NCI-H1105 (cell line): ENCODE measurements at places on chromosomes 4 and X.

DNA sequence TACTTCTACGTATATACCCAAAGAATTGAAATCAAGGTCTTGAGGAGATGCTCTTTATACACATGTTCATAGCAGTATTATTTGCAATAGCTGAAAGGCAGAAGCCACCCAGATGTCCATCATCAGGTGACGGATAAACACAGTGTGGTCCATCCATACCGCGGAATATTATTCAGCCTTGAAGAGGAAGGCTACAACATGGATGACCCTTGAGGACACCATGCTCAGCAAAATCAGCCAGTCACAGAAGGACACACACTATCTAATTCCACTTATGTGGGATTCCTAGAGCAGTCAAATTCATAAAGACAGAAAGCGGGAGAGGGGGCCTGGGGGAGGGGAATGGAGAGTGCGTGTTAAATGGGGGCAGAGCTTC is 44.5 kb downstream of the RGS12 start:
- no peak for DNase-seq

GRCh38 chr4:25092139-25092538 is 61.4 kb upstream of the LGI2 start:
- DNase-seq = no peak

- DNase-seq = no peak
Observed at GRCh38 chr4:5416637-5417036, 291.7 kb downstream of the EVC2 start.

GRCh38 chr4:88033309-88033708 is 25.9 kb downstream of the PKD2 start:
- peak; percentile 23 for DNase-seq

GRCh38 chrX:55159551-55159950 is 60.6 kb upstream of the PAGE5 start:
- no peak for DNase-seq

DNA sequence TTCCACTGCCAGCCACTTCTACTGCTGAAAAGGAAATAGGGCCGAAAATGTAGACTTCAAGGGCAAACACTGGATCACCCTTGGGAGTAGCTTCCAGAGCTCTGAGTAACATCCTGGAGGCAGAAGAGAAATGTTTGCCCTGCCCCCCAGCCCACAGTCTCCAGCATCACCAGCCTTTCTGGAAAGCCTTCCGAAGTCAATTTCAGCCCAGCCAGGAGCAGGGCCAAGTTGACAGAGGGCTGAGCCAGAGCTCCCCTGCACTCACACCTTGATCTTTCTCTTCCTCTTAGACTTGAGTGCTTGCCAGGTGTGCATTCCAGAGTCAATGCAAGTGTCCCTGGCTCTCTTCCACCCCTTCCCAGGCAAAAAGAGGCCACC is 35.2 kb downstream of the SLC25A5 start:
- DNase-seq = peak; percentile 3

DNA sequence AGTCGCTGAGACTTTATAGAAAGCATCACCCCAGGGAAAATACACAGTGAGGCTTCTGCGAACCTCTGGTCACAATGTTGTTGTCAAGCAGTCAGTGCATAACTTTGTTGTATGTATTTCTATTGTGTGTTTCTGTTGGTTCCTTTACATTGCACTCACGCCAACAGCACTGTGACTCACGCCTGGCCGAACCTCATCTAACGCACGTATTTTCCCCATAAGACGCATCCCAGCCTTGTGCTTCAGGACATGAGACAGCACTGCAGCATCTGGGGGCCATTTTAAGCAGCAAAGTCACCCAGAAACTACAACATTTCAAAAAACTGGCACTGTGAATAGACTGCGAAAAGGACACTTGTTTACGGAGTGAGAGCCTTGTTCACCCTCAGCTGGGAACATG is 30.6 kb downstream of the TBL1X start:
- no peak for DNase-seq

DNA sequence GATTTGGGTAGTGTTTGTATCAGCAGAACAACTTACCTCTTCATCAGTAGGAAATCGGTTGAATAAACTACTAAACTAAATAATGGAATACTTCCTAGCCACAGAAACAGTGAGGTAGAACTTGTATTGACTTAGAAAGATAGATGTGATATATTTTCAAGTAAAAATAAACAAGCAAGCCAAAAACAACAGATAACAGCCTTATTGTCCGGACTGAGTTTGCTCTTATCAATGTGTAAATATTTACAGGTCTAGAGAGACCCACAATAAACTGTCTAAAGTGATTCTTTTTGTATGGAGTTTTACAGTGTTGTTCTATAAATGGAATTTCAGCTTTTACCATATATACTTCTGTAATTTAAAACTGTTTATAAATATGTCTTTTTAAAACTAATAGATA is 721.8 kb downstream of the ADGRL3 start:
- no peak for DNase-seq

DNA sequence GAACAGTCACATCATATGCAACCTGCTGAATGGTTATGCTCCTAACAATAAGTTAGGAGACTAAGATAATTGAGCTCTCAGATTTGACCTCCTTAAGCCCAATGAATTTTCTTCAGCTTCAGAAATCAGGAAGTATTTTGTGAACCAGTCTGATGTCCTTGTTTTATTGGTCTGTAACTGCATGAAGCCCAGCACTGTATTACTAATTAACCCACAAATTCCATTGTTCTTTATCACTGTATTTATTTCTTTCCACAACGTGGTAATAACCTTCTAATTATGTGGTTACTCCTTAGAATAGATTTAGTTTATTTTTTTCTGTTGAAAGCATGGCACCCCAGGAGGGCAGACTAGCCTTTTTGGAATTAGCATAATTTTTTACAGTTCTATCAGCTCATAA is 3.9 kb upstream of the MFAP3L start:
- DNase-seq = no peak

- DNase-seq = no peak
Observed at GRCh38 chr4:126328914-126329313, 1014.2 kb downstream of the FAT4 start.
